Hematopoietic multipotent progenitor cell treated with erythropoietin and hydrocortisone succinate and interleukin-3 and kit ligand, for 15 days (in vitro differentiated cells): ENCODE measurements at places on chromosomes 5 and 9.

GRCh38 chr5:107300721-107301327, 369.9 kb downstream of the EFNA5 start:
- DNase-seq = no peak

DNA sequence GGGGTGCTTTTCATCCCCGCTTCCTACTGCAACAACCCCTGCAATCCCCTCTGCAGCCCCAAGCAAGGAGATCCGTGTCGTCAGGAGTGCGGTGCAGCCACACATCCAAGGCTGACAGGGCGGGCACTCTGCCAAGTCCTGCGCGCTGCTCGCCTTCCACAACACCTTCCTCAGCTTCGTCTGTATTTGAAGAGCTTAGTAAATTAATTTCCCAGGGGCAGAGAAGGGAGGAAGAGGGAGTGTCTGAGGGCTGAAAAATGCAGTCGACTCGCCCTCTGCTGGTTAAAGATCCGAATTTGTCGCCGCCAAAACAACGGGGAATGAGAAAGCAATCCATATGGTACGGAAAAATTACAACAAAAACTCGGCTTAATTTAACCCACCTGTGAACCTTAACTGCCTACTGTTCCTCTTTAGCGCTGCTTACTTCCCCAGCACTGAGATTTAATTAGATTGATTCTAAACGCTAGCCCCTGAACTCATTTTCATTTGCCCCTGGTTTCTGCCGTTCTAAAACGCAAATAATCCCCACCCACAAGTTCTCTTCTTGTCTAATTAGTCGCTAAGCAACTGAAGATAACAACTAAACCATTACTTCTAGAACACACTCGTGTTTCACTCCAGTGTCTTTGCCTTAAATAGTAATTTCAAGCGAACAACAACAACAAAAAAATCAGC, 10.9 kb upstream of the PCDHB1 start:
- DNase-seq = no peak

GRCh38 chr5:147037515-147038205, 159.1 kb upstream of the PPP2R2B start:
- DNase-seq = no peak

- no peak for DNase-seq
These were observed 46.0 kb downstream of the C7 start for GRCh38 chr5:40955313-40955712.

GRCh38 chr9:5863092-5863746, 27.5 kb upstream of the MLANA start:
- peak; percentile 12 for DNase-seq

- no peak for DNase-seq
These were observed 71.4 kb downstream of the DCP2 start for GRCh38 chr5:113047733-113048652.

GRCh38 chr5:91586232-91586631, 203.1 kb upstream of the ARRDC3 start:
- DNase-seq = no peak

GRCh38 chr5:26023361-26023760, 1015.0 kb downstream of the CDH9 start:
- no peak for DNase-seq

- no peak for DNase-seq
These were observed 25.6 kb upstream of the POU4F3 start for GRCh38 chr5:146313027-146313426.

DNA sequence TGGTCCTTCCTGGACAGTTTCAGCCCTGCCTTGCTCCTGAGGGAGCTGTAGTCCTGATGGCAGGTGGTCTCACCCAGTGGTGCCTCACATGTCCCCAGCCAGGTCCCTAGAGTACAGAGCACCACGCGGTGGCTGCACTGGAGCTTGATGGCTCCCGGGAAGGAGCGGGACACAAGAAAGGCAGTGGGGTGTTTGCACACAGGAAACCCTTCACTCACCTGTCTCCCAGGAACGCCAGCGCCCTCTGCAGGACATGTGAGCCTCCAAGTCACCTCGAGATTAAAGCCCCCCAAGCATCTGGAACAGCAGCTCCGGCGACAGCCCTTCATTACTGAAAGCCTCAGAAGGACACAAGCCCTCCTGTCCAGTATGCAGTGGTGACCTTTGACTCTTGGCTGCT, 19.9 kb upstream of the TMEM250 start:
- DNase-seq = peak; percentile 49

GRCh38 chr9:695252-695651, 146.2 kb upstream of the DMRT1 start:
- DNase-seq = no peak

DNA sequence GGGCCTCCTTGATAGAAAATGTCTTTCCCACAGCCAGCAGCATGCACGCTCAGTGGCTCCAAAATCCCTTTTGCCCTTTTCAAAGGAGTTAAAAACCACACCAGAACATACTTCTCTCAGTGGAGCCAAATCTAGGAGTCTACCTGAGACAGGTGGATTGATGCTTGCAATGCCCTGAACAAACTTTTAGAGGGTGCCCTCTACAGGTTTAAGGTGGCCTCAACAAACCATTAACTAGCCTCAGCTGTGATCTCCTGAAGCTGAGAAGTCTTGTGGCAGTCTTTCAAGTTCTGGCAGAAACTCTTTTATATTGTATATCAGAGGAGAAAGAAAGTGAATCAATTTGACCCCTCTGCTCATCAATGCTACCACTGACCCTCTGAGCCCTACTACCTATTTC, 125.4 kb downstream of the MED27 start:
- DNase-seq = no peak

DNA sequence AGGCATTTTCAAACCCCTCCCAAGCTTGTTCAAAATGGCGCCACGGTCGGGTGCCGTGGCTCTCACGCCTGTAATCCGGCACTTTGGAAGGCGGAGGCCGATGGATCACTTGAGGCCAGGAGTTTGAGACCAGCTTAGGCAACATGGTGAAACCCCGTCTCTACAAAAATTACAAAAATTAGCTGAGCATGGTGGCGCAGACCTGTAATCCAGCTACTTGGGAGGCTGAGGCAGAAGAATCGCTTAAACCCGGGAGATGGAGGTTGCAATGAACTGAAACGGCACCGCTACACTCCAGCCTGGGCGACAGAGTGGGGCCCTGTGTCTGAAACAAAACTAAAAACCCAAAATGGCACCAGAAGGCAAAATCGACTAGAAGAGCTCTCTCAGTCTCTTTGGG, 142.0 kb downstream of the MTX3 start:
- no peak for DNase-seq

GRCh38 chr5:153572411-153573145, 82.1 kb downstream of the GRIA1 start:
- DNase-seq = no peak

DNA sequence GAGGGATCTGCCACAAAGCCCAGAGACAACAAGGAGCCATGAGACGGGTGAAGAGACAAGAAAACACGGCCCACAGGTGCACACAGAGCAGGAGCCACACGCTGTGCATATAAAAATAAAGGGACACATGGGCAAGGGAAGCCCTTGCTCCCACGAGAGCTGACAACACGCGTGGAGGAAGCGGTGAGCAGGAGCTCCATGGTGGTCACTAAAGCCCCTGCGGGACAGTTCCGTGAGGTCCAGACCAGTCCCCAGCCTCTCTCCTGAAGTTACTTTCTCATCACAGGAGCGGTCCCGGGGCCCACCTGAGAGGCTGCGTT, 90.7 kb downstream of the CAMSAP1 start:
- DNase-seq = no peak

GRCh38 chr9:104885818-104886709, 41.9 kb downstream of the ABCA1 start:
- no peak for DNase-seq

DNA sequence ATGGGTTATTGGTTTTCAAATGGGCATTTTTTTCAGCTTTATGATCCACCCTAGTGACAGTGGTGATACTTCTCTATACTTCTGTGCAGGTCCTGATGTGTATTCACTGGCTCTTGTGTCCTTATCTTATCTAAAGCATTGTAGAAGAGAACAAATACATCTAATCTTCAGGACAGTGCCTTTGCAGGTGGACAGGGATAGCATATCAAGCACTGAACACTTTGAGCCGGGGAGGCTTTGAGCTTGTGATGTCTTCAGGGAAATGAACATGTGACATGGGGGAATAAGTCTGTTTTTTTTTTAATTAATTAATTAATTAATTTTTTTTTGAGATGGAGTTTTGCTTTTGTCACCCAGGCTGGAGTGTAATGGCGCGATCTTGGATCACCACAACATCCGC, 115.5 kb upstream of the KLF4 start:
- no peak for DNase-seq

DNA sequence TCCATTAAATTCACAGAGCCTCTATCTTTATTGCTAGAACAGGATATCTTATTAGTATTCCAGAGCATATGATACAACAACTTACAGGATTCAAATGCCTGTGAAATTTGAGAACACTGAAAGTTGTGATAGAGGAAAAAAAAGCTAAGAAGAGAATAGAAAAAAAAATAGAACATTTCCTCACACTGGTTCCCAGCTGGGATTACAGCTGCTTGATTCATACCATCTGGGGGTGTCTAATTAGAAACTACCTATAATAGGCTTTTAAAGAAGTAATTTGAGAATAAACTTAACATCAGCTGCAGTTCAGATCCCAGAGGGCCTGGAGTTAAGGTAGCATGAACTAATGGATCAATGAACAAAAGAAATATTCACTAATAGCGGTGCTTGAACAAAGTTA, 922.0 kb downstream of the CDH12 start:
- DNase-seq = no peak

GRCh38 chr5:179254638-179255271, 90.5 kb downstream of the ADAMTS2 start:
- no peak for DNase-seq

- DNase-seq = no peak
These were observed 36.9 kb upstream of the GLRA1 start for GRCh38 chr5:151961557-151961956.

- no peak for DNase-seq
These were observed 75.8 kb upstream of the IER5L start for GRCh38 chr9:129253803-129254381.

DNA sequence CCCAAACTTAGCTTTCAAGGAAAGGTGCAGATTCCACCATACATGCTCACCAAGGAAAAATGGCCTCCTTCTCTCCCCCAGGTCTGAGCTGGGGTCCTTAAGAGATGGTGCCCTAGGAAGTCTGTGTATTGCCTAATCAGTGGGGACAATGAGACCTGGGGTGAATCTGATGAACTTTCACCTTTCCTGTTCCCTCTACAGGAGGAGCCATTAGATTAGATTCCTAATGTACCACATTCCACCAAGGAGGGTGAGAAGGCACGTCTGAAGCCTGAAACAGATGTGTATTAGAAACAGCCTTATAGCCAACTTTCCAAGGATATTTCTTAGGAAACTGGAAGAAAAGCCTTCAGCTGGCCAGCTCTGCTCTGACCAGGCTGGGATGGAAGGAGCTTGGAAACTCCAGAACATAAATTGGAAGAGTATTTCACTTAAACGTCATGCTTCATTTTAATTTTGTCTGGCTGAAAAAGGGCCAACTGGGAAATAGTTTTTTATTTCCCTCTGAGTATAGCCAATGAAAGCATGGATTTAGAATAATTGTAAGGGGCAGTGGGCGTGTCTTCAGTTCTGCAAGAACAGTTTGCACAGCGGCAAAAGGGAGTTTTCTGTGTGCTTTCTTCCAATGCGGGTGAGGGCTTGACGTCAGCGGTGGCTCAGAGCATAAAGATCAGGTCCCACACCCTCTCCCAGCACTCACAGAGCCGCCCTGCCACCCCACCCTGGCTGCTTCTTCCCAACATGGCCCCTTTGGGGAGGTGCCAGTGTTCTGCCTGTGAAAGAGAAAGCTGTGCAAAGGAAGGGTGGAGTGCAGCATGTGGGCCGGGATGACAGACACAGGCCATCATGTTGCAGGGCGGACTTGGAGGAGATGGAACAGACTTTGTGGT, 210.9 kb downstream of the ESM1 start:
- no peak for DNase-seq

- no peak for DNase-seq
These were observed 52.5 kb downstream of the CXXC5 start for GRCh38 chr5:139700711-139701055.

GRCh38 chr9:38526591-38526990, 93.8 kb downstream of the ANKRD18A start:
- DNase-seq = no peak

GRCh38 chr9:5388026-5388819, 48.5 kb upstream of the RLN1 start:
- DNase-seq = no peak
